ENCODE measurements at places on chromosomes 4 and X.

DNA sequence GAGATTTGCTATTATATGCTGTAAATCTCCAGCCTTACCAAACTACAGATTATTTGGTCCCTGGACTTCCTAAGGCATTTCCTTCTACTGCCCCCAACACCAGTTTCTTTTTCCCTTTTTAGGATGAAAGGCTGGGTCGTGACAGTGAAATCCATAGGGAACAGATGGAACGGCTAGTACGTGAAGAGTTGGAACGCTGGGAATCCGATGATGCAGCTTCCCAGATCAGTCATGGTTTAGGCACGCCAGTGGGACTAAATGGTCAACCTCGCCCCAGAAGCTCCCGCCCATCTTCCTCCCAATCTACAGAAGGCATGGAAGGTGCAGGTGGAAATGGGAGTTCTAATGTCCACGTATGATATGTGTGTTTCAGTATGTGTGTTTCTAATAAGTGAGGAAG lies 67.9 kb downstream of the PKD2 start:
- no peak for DNase-seq

DNA sequence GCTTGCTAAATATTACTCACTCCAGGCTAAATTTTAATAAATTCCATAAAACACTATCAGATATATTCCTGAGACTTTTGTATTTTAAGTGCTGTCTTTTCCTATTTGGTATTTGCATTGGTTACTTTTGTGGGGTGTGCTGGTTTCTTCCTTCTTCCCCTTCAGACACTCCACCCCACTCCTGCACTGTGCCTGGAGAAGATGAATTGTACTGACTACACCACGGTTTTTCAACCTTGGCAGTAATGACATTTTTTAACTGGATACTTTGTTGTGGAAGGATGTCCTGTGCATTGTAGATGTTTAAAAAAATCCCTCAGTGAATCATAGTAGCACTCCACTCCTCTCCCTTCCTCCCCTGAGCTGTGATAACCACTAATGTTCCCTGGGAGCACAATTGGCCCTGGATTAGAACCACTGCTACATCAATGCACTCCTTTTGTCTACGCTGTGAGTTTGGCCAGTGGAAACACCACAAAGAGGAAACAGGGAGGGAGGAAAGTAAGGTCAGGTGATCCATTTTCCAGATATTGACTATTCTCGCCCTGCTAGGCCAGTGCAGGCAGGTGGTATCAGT lies 36.3 kb downstream of the SNCA start:
- DNase-seq: no peak

DNA sequence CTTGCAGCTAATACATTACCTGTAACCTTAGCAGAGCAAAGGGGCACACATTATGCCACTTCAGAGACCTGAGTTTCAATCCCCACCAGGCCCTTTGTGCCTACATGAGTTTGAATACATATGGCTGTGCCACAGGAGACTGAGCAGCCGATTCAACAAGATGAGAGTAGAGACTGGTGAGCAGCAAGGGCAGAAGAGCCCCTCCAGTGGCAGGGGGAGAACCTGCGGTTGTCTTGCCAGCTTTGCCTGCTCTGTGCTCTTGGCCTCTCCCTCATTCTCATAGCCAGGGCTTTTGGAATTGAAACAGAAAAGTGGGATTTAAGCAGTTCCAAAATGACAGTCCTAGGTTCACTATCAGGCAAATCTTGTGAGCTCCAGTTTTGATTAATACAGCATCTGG lies 52.3 kb upstream of the CLNK start:
- no peak for DNase-seq

GRCh38 chrX:40100141-40100536 lies 2.4 kb upstream of the BCOR start:
- DNase-seq: no peak
